Adipocyte (in vitro differentiated cells): ENCODE measurements at places on chromosomes 2 and 18.

- DNase-seq: no peak
These were observed 34.2 kb downstream of the TMEM131 start for GRCh38 chr2:97961534-97961933.

GRCh38 chr2:241801611-241802420, 7.2 kb upstream of the NEU4 start:
- DNase-seq: no peak

DNA sequence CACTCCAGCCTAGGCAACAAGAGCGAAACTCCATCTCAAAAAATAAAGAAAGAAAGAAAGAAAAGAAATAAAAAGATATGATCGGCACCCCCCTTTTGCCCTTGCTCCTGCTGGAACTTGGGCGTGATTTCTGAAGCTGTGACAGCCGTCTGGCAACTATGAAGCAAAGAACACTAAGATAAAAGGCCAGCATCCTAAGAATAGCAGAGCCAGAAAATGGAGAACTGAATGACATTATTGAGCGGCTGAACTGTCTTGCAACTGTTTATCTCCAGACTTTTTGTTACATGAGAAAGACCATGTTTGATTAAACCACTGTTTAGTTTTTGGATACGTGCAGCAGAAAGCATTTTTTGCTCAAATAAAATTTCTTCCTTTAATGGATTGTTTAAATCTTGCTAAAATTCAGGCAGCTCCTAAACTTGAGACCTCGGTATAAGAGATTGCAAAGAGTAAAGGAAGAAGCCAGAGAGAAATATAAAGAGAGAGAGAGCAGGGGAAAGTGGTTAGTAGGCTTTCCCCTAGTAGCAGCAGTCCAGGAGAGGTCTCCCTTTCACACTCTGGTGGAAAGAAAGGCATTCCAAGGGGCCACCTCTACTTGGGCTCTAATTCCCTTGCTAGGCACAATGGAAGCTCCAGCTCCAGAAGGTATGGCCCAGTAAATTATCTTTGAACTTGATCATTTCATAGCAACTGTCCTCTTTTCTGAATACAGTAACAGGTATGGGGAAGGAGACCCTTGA, 8.2 kb upstream of the MBD2 start:
- DNase-seq: no peak

DNA sequence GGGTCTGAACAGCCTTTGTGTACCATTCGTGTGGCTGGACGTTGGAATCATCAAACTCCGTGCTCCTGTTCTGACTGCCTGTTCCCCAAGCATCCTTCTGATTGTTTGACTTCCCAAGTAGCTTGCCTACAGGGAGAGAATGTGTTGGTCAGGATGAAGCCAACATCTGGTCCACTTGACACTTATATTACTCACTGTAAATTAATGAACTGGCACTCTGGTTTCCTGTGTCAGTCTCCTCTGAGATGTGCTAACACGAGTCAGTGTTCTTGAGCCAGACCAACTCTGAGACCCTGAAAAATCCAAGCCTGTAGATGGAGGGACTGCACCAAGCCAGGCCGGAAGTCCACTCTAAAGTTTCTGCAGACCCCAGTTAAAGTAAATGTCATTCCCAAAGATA, 440.9 kb downstream of the ZNF516 start:
- DNase-seq: no peak

GRCh38 chr18:56166914-56167313, 471.5 kb downstream of the TXNL1 start:
- no peak for DNase-seq

- DNase-seq: peak; percentile 12
These were observed 22.5 kb upstream of the TACR1 start for GRCh38 chr2:75221862-75222261.

GRCh38 chr2:127465258-127465657, 47.0 kb downstream of the PROC start:
- DNase-seq: no peak

DNA sequence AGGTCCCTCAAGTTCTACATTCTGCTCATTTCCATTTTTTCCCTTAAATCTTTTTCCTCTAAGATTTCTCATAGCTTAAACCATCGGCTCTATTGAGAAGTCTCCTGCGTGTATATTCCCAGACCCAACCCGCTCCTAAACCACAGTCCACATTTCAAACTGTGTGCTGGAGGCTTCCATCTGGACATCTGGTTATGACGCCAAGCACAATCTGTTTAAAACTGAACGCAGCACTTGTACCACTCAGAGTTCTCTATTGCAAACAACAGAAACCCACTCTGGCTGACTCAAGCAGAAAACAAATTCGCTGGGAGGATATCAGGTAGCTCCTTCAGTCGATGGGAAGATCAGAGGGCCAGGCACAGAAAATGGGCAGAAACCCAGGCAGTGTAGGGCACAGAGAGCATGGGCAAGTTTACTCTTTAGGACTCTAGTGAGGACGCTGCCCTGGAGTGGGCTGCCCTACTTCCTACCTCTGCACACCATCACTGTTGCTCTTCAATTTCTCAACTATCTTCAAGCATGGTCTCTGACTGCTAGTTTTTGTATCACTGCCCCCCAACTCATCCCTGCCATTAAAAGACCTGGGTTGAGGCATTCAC, 5.6 kb upstream of the EML4 start:
- DNase-seq: no peak

- DNase-seq: no peak
These were observed 38.7 kb downstream of the INPP4A start for GRCh38 chr2:98483257-98483861.

DNA sequence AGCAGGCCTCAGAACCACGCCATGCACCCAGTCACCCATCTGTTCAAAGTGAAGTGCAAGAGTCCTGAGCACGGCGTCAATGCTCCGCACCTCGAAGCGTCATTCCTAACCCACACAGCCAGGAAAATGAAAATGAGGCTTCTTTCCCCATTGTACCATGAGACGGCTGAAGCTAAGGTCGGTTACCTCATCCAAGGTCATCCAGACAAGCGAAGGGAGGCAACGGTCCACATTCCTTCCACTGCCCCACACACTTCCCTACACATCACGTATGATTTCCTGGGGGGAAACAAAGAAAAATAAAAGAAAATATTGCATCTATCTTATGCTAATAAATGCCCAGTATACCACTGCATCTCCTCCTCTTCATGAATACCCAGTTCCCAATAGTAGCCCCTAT, 113.5 kb upstream of the RAB6C start:
- no peak for DNase-seq

GRCh38 chr2:105371810-105372209, 27.0 kb downstream of the FHL2 start:
- no peak for DNase-seq

DNA sequence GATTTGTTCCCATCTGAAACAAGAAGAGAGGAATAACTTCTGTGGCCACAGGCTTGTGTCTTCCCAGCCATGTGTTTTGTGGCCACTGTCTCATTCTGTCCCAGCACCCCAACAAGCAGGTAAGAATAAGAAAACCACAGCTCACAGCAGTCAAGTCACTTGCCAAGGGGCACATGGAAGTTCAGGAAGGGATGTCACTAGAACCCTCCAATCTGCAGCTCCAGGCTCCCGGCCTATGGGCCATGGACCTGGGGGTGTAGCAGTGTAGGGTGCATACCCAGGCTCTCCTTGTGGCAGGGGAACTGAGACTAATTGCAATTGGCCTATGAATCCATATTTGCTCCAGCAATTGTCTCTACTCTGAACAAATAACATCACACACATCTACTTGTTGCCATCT, 112.5 kb downstream of the TFCP2L1 start:
- no peak for DNase-seq

- DNase-seq: no peak
These were observed 123.1 kb downstream of the PRPF40A start for GRCh38 chr2:152594022-152594766.

GRCh38 chr2:149213764-149214493, 116.5 kb upstream of the LYPD6 start:
- DNase-seq: no peak

- peak; percentile 12 for DNase-seq
These were observed 36.0 kb downstream of the DNMT3A start for GRCh38 chr2:25305775-25306174.

GRCh38 chr2:201520201-201520600, 68.7 kb downstream of the STRADB start:
- DNase-seq: peak; percentile 33

DNA sequence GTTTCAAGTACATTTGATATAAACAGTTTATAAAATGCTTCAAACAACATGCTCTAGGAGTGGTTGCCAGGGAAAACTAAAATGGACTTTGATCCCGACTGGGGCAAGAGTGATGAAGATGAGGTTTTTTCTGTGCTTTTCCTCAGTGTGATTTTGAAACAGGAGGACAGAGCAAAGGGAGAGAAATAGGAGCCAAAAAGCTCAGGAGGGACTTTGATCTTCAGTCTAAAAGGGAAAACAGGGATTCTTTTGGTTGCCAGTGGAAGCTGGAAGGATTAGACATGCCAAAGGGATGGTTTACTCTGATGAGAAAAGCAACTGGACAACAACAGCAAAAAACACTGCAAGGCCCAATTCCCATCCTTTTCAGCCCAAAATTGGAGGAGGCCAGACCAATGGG, 95.5 kb downstream of the LTBP1 start:
- DNase-seq: no peak

GRCh38 chr2:105876191-105876590, 131.5 kb downstream of the NCK2 start:
- DNase-seq: no peak

DNA sequence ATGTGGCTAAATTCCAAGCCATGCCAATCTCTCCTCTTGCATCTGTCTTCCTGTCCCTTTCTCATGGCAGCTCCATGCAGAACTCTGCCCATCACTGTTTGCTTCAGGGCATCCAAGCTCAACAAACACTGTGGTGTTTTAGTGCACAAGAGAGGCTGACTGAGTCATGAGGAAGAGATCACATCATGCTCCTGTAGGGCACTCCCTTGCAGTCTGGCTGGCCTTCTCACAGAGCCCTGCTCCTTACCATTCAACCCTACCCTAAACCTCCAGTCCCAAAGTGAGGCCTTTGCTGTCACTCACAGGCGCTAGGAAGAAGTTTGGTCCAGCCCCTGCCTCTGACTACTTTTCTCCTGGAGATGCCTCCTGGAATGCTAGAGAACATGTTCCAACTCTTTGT, 194.0 kb downstream of the LRATD1 start:
- no peak for DNase-seq

- peak; percentile 89 for DNase-seq
These were observed 1.8 kb downstream of the SP3 start for GRCh38 chr2:173963323-173963816.

- no peak for DNase-seq
These were observed 6.7 kb upstream of the IL1A start for GRCh38 chr2:112791019-112791418.

GRCh38 chr2:168149150-168149974, 98.0 kb downstream of the STK39 start:
- no peak for DNase-seq

DNA sequence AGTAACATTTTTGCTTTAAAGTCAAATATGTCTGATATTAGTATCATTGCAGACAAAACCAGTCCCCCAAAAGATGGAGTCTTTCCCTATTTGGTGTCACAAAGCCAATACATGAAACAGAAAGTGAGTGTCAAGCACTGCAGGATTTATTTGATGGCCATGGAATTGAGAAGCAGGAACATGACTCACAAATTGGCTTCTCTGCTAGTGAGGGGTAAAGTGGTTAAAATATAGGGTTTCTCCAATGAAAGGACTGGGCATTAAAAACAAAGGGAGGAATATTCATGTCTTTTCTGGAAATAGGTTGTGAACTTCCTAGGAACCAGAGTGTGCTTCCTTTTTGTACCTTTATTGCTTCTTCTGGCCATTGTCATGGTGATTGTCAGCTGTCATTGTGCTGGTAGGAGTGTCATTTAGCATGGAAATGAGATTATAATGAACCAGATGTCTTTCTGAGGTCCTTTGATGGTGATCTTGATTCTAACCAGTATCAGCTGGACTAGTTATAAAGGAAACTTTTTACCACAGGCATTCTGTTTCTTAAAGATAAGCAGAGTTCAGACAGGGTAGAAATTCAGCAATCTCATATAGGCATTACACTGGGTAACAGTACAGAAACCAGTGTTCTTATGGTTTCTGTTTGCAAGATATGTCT, 4.1 kb downstream of the REG1B start:
- no peak for DNase-seq

- DNase-seq: no peak
These were observed 147.6 kb upstream of the ITGA6 start for GRCh38 chr2:172279813-172280212.

GRCh38 chr2:121640380-121641316, 8.6 kb downstream of the CLASP1 start:
- no peak for DNase-seq

DNA sequence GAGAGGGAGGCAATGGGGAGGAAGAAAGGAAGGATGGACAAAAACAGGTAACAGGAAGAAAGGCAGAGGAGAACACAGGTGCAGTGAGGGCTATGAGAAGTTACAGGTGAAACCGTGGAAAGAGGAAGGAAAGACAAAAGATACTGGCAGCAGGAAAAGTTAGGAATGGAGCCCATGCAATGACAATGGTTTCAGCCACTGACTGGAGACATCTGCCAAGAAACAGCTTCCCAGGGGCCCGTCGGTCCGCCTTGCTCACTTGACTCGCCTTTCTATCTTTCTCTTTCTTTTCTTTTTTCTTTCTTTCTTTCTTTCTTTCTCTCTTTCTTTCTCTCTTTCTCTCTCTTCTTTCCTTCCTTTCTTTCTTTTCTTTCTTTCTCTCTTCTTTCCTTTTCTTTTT, 37.5 kb downstream of the ST8SIA5 start:
- DNase-seq: no peak

DNA sequence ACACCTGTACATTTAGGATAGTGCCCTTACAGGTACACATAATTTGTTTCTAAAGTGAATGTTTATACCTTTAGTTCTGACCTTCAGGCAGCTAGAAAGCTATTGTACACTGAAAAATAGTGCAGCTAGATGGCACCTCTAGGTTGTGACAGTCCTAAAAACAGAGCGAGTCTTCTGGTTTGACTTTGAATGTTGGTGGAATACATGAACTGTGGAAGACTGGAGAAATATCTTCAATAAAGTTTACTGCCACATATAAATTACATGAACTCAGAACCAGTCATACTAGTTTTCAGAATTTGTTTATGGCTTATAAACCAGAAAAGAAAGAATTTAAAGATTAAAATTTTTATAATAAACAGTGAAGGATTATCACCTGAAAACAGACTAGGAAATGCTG, 58.7 kb upstream of the TWSG1 start:
- no peak for DNase-seq

- DNase-seq: no peak
These were observed 70.7 kb downstream of the EDAR start for GRCh38 chr2:108918156-108918874.

- no peak for DNase-seq
These were observed 22.8 kb downstream of the IWS1 start for GRCh38 chr2:127503491-127503890.

DNA sequence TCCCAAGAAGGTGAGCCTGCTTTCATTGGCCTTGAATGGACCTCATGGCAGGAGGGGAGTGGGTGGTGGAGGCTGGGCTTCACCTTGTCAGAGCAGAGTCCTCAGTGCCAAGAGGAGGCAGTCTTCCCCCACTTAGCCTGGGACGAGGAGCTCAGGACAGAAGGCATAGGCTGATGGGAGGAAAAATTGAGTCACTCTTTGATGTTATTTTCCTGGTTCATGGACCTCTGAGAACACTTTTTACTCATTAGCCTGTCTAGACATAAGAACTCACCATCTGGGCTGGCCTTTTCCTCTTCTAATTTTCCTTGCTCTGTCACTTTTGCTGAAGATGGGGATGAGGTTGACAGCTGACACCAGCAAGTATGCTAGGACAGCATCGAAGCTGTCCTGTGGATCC, 225.7 kb upstream of the TNP1 start:
- no peak for DNase-seq
